ENCODE measurements at places on chromosomes 16 and 17. TPM values are rescaled to one million over a fixed set of nuclear protein-coding genes. Genes with fewer than 3 reads are reported as not detected.

DNA sequence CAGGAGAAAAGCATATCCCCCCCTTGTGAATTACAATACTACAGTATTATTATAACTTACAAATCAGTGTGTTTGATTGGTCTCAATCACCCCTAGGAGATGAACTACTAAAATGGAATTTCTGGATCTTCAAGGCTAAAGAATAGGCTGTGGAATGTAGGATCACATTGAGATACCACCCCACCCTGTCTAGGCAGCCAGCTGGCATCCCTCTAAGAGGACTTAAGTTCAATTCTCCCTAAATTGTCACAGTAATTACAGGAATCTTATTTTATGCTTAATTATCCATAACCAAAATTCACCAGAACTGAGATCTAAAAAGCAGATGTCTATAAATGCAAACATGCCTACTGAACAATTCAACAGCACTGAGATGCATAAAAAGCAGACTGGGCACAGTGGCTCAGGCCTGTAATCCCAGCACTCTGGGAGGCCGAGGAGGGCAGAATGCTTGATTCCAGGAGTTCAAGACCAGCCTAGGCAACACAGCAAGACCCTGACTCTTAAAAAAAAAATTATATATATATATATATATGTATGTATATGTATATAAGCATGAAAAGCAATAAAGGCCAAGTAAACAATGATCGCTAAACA, 12.0 kb downstream of the AP1G1 start:
- no peaks in the 10 kb centered on the region for H3K27me3 ChIP-seq
- no peaks in the 10 kb centered on the region for H3K36me3 ChIP-seq
- no peak overlapping the region for H3K27ac ChIP-seq
- H3K4me3 ChIP-seq, result no peak overlapping the region
- no peaks in the 10 kb centered on the region for H3K4me1 ChIP-seq
- no peak for DNase-seq

The NPW gene
- not detected for total RNA-seq

The RTN4RL1 gene
- 0.71 TPM for total RNA-seq

DNA sequence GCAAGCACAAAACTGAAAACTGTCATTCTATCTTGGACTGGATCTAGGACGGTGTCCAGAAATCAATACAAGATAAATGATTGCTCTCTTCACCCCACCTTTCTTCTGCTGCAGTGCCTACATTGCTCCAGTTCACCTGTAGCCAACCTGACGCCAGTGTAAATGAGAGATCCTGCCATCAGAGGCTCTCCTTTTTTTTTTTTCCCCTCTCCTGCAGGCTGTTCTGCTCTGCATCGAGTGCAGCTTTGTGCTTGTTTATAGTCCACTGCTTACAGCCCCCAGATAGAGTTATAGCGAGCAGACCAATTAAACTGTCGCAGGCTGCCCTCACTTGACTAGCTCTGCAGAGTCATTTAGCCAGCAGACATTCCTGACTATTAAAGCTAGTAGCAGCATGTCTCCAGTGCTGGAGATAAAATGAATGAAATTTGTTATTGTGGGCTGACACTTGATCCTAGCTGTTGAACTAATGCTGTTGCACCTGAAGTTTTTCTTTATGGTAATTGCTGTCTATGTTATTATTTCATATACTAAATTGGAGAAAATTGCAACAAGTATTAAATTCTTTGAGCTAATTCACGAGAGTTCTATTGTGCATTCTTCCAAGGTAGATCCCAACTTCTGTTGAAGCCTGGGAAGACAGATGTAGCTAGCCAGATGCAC, 257.1 kb downstream of the FTO start:
- H3K27me3 ChIP-seq, result no peaks in the 10 kb centered on the region
- no peaks in the 10 kb centered on the region for H3K4me1 ChIP-seq
- H3K27ac ChIP-seq, result no peak overlapping the region
- H3K36me3 ChIP-seq, result no peaks in the 10 kb centered on the region

GRCh38 chr16:12805066-12805465, 1.4 kb upstream of the CPPED1 start:
- H3K4me3 ChIP-seq, result no peak overlapping the region
- H3K27me3 ChIP-seq, result no peaks in the 10 kb centered on the region
- H3K4me1 ChIP-seq, result peaks cover 26% of the 10 kb centered on the region
- DNase-seq, result no peak
- H3K27ac ChIP-seq, result no peak overlapping the region

GRCh38 chr17:38922538-38923297, 2.7 kb upstream of the LASP1NB start:
- no peaks in the 10 kb centered on the region for H3K27me3 ChIP-seq
- H3K4me1 ChIP-seq, result peaks cover 38% of the 10 kb centered on the region
- H3K27ac ChIP-seq, result peak overlapping the region; percentile 77

DNA sequence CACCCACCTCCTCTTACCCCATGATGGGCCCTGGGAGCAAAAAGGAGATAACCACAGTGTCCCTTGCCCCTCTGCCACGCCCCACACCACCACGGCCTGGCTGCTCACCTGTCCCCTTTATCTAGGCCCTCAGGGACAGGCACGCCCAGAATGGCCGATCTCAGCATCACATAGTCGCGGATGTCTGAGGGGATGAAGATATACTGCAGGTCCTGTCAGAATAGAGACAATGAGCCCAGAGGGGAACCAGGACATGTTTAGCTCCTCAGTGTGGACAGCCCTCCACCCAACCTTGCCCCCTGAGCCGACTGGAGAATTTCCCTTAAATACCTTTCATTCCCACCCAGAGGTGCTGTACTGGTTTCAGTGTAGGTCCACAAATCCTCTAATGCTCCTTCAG, 15.2 kb downstream of the ST6GALNAC2 start:
- H3K36me3 ChIP-seq, result no peaks in the 10 kb centered on the region
- DNase-seq, result no peak
- H3K4me3 ChIP-seq, result no peak overlapping the region
- H3K27ac ChIP-seq, result peak overlapping the region; percentile 32
- H3K4me1 ChIP-seq, result no peaks in the 10 kb centered on the region
- H3K27me3 ChIP-seq, result no peaks in the 10 kb centered on the region

GRCh38 chr17:35791681-35792350, 3.6 kb downstream of the MMP28 start:
- H3K27ac ChIP-seq, result peak overlapping the region; percentile 77
- H3K4me1 ChIP-seq, result peaks cover 78% of the 10 kb centered on the region
- no peak overlapping the region for H3K4me3 ChIP-seq
- peak; percentile 40 for DNase-seq
- no peaks in the 10 kb centered on the region for H3K27me3 ChIP-seq
- no peaks in the 10 kb centered on the region for H3K36me3 ChIP-seq

DNA sequence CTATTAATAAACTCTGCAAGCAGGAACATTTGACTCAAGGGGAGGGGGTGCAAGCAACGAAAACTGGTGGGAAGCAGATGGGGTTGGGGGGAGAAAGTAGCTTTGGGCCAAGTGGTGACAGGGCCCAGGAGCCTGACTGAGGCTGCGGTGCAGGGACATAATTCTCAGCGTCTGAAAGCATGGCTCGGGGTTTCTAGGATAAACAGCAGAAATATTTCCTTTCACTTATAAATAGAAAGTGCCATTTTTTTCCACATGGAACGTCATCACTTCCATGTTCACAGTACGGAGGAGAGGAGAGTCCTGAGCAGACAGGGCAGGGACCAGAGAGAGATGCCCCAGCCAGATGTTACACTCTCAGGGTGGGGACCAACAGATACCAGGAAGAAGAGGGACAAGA, 197.1 kb downstream of the ZFHX3 start:
- no peaks in the 10 kb centered on the region for H3K27me3 ChIP-seq
- H3K27ac ChIP-seq, result peak overlapping the region; percentile 65
- DNase-seq, result no peak
- no peak overlapping the region for H3K4me3 ChIP-seq
- H3K36me3 ChIP-seq, result no peaks in the 10 kb centered on the region
- no peaks in the 10 kb centered on the region for H3K4me1 ChIP-seq

DNA sequence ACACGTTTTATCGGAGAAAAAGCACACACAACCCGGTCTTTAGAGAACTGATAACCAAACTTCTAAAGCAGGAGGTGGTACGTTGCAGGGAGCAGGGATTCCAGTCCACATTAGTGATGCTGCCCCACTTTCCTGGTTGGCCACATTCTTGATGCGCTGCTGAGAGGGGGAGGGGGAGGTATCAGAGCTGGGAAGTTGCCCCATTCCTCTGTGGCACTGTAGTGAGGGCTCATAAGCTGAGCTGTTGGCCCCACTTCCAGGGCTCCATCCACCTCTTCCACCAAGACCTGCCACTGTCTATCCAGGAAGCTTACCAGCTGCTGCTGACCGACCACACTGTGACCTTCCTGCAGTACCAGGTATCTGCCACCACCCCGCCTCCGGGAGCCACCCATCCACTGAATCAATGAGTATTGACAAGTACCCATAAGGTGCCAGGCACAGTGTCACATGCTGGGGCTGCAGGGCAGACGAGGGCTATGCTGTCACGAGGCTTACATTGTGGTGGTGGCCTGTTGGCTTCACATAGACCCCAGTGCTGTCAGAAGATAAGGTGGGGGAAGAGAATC, 1.1 kb downstream of the TSEN54 start:
- peaks cover 15% of the 10 kb centered on the region for H3K36me3 ChIP-seq
- no peak for DNase-seq
- peak overlapping the region; percentile 85 for H3K4me3 ChIP-seq
- H3K4me1 ChIP-seq, result peaks cover 5% of the 10 kb centered on the region

The NPIPB6 gene
- total RNA-seq, result 2.1 TPM

- no peaks in the 10 kb centered on the region for H3K36me3 ChIP-seq
- no peak overlapping the region for H3K4me3 ChIP-seq
- no peak for DNase-seq
Measured at GRCh38 chr17:4503283-4504025, 4.8 kb downstream of the SPNS2 start.

The ABCA10 gene
- 12.0 TPM for total RNA-seq

The G6PC1 gene
- total RNA-seq, result not detected

GRCh38 chr16:25931473-25932035, 239.8 kb downstream of the HS3ST4 start:
- no peaks in the 10 kb centered on the region for H3K27me3 ChIP-seq
- H3K4me3 ChIP-seq, result no peak overlapping the region
- no peak for DNase-seq
- no peaks in the 10 kb centered on the region for H3K4me1 ChIP-seq
- no peaks in the 10 kb centered on the region for H3K36me3 ChIP-seq

DNA sequence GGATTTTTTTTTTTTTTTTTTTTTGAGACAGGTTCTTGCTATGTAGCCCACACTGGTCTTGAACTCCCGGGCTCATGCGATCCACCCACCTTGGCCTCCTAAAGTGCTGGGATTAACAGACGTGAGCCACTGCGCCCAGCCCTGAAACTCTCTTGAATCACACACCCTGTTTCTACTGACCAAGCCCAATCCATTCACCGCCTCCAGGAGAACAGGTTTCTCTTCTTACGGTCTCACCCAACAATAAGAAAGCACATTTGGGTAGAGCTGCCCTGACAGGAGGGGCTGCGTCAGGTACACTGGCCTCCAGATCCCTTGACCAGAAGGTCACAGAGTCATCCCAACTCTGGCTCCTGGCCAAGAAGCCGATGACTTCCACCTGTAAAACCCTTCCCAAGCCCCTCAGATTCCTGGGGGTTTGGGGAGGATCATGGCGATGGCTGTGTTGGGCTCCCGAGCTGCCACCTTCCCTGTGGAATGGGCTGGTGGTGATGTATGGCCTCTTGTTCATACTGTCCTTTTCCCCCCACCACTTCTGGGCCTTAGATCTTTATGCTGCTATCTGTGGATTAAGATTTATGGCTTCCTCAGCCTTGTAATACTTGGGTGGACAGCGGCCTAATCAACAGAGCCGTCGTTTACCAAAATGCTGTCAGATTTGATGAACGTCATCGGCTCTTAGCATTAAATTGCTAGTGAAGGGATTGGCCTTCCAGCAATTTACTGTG, 89.1 kb downstream of the KATNIP start:
- no peak for DNase-seq
- H3K4me3 ChIP-seq, result no peak overlapping the region
- no peaks in the 10 kb centered on the region for H3K4me1 ChIP-seq
- H3K27me3 ChIP-seq, result no peaks in the 10 kb centered on the region
- no peaks in the 10 kb centered on the region for H3K36me3 ChIP-seq
